ENCODE measurements at places on chromosomes 2 and 18.

GRCh38 chr2:174086708-174087107, 121.5 kb upstream of the SP3 start:
- H3K27ac ChIP-seq = no peak overlapping the region
- H3K4me1 ChIP-seq = no peaks in the 10 kb centered on the region
- H3K36me3 ChIP-seq = no peaks in the 10 kb centered on the region
- no peaks in the 10 kb centered on the region for H3K27me3 ChIP-seq
- H3K4me3 ChIP-seq = no peak overlapping the region
- no peak for DNase-seq

DNA sequence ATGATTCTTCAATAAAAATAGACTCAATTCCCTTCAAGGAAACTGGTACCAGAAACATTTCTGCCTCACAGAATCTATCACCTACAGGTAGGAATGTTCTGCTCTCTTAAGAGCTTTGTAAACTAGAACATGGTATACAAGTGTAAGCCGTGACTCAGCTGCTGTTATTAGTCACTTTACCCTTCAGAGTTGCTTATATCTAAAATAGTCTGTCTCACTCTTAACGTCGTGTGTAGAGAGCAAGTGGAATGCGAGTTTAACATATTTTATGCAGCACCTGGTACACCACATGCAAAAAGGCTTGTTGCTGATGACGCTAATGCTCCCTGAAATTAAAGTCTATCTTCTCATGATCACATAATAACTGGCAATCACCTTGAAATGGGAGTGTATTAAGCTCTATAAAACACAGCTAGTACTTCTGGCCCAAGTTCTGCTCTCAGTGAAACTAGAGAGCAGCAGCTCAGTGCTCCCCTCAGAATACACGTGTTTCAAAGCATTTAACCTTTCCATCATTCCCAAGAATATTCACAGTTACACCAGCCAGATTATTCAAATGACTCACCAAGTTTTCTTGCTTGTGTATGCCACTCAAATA, 420.0 kb downstream of the ZEB2 start:
- no peak for DNase-seq
- no peak overlapping the region for H3K27ac ChIP-seq
- H3K27me3 ChIP-seq = no peaks in the 10 kb centered on the region
- H3K36me3 ChIP-seq = no peaks in the 10 kb centered on the region
- H3K4me1 ChIP-seq = no peaks in the 10 kb centered on the region

DNA sequence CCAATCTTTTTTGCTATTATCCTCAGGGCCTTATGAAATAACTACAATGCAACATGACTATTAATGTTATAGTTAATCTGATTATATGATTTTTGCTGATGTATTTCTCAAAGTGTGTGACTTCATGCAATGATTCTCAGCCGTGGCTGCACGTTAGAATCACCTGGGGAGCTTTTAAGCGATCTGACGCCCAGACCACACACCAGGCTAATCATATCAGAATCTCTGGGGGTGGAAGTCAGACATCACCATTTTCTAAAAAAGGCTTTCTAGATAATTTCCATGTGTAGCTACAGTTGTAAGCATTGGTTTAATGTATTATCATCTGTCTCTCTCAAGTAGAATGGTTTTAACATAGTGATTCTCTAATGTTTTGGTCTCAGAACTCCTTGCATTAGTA, 5.5 kb upstream of the QPCT start:
- H3K4me1 ChIP-seq = no peaks in the 10 kb centered on the region
- no peak for DNase-seq
- H3K4me3 ChIP-seq = no peak overlapping the region
- no peaks in the 10 kb centered on the region for H3K36me3 ChIP-seq
- no peak overlapping the region for H3K27ac ChIP-seq

DNA sequence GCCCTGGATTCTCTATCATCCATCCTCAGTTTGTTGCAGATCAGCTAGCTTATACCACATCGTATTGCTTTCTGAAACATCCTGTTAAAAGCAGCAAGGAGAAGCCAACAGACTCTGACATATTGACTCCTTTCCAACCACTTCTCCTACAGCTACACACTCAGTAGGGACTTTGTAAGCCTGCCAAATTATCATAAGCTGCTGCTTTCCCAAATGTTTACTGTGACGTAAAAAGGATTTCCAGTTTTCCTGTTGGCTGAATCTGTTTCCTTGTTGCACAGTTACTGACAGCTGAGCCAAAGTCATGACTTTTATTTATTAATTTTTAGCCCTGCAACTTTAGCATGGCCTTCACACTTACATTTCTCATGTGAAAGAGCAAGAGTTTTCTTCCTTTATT, 294.3 kb downstream of the KCNJ3 start:
- H3K4me1 ChIP-seq = no peaks in the 10 kb centered on the region
- no peaks in the 10 kb centered on the region for H3K36me3 ChIP-seq
- H3K4me3 ChIP-seq = no peak overlapping the region

- no peak overlapping the region for H3K27ac ChIP-seq
- H3K4me1 ChIP-seq = no peaks in the 10 kb centered on the region
- no peaks in the 10 kb centered on the region for H3K36me3 ChIP-seq
- no peak overlapping the region for H3K4me3 ChIP-seq
- H3K27me3 ChIP-seq = no peaks in the 10 kb centered on the region
Measured at GRCh38 chr2:62114564-62114963, 81.4 kb upstream of the B3GNT2 start.

- H3K36me3 ChIP-seq = no peaks in the 10 kb centered on the region
- H3K4me1 ChIP-seq = peaks cover 9% of the 10 kb centered on the region
- no peak for DNase-seq
- H3K4me3 ChIP-seq = no peak overlapping the region
Measured at GRCh38 chr18:12867441-12868123, 16.5 kb downstream of the PTPN2 start.

DNA sequence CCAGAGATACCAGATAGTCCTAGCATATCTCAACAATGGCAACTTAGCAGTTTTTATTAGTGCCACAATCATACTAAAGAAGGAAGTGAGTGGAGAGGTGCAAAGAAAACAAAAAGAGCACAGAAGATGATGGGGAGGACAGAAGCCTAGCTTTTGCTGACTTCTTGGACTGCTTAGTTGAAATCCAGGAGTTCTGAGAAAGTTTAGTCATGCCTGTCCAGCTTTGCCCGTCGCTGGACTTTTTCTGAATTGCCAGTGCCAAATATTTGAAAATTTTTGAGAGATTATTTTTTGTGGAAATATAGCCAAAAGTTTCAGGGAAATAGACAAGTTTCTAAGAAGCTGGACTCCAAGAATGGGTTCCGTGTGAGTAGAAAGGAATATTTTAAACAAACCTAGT, 558.7 kb upstream of the TNP1 start:
- no peak for DNase-seq
- H3K36me3 ChIP-seq = no peaks in the 10 kb centered on the region
- H3K4me1 ChIP-seq = no peaks in the 10 kb centered on the region
- no peaks in the 10 kb centered on the region for H3K27me3 ChIP-seq
- no peak overlapping the region for H3K4me3 ChIP-seq

GRCh38 chr2:120419073-120419472, 73.1 kb downstream of the INHBB start:
- DNase-seq = no peak
- no peak overlapping the region for H3K27ac ChIP-seq
- H3K27me3 ChIP-seq = peaks cover 27% of the 10 kb centered on the region
- H3K4me1 ChIP-seq = no peaks in the 10 kb centered on the region
- no peaks in the 10 kb centered on the region for H3K36me3 ChIP-seq

GRCh38 chr2:226721541-226721940, 78.1 kb downstream of the IRS1 start:
- no peak overlapping the region for H3K27ac ChIP-seq
- no peaks in the 10 kb centered on the region for H3K4me1 ChIP-seq
- H3K36me3 ChIP-seq = no peaks in the 10 kb centered on the region
- H3K4me3 ChIP-seq = no peak overlapping the region

- no peaks in the 10 kb centered on the region for H3K36me3 ChIP-seq
- H3K4me3 ChIP-seq = no peak overlapping the region
- no peaks in the 10 kb centered on the region for H3K4me1 ChIP-seq
- no peak for DNase-seq
Measured at GRCh38 chr2:238920053-238920452, 72.2 kb downstream of the TWIST2 start.

GRCh38 chr2:153145470-153145978, 333.0 kb downstream of the RPRM start:
- no peak overlapping the region for H3K4me3 ChIP-seq
- no peaks in the 10 kb centered on the region for H3K4me1 ChIP-seq
- H3K27ac ChIP-seq = no peak overlapping the region
- DNase-seq = no peak
- no peaks in the 10 kb centered on the region for H3K27me3 ChIP-seq

GRCh38 chr2:7620255-7620654, 703.0 kb downstream of the RNF144A start:
- no peak overlapping the region for H3K27ac ChIP-seq
- no peak overlapping the region for H3K4me3 ChIP-seq
- peaks cover 2% of the 10 kb centered on the region for H3K4me1 ChIP-seq
- H3K27me3 ChIP-seq = no peaks in the 10 kb centered on the region
- no peak for DNase-seq
- H3K36me3 ChIP-seq = no peaks in the 10 kb centered on the region

GRCh38 chr2:214217136-214217535, 193.7 kb upstream of the VWC2L start:
- H3K27me3 ChIP-seq = no peaks in the 10 kb centered on the region
- no peak overlapping the region for H3K27ac ChIP-seq
- H3K36me3 ChIP-seq = no peaks in the 10 kb centered on the region
- no peaks in the 10 kb centered on the region for H3K4me1 ChIP-seq
- DNase-seq = no peak

GRCh38 chr2:145750612-145751011, 1230.7 kb upstream of the ZEB2 start:
- no peaks in the 10 kb centered on the region for H3K27me3 ChIP-seq
- H3K4me1 ChIP-seq = no peaks in the 10 kb centered on the region
- no peaks in the 10 kb centered on the region for H3K36me3 ChIP-seq
- no peak for DNase-seq
- H3K4me3 ChIP-seq = no peak overlapping the region

- no peak overlapping the region for H3K27ac ChIP-seq
- H3K36me3 ChIP-seq = no peaks in the 10 kb centered on the region
- H3K4me3 ChIP-seq = no peak overlapping the region
- no peaks in the 10 kb centered on the region for H3K27me3 ChIP-seq
- no peaks in the 10 kb centered on the region for H3K4me1 ChIP-seq
- no peak for DNase-seq
Measured at GRCh38 chr2:176902454-176902853, 310.1 kb upstream of the HNRNPA3 start.

DNA sequence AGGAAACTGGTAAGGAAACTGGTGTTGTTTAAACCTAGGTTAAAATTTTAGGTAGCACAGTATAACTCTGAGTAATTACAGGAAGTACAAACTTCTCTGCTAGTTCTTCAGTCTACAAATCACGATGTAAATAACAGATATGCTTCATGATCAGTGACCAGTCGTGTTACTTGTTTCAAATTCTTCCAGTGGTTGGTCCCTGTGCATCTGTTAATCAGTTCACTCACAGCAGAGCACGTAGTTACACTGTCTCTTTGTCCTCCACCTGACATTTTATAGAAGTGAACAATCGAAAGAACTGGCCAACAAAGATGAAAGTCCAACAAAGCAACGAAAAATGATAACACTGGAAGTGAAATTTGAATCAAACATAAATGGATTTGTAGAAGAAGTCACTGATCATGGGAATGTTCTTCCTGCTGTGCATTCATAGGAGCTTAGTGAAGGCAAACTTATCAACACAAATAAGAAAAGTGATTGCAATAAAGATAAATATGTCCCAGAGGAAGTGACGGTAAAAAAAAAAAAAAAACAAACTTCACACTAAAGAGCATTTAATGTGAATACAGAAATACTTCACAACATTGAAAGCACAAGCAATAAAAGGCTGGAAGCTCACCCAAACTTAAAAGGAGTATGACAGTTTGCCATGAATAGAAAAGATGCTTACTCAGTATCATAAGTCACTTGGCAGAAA, 7.0 kb downstream of the EIF2AK2 start:
- no peak for DNase-seq
- H3K27me3 ChIP-seq = no peaks in the 10 kb centered on the region
- H3K4me1 ChIP-seq = peaks cover 3% of the 10 kb centered on the region
- peak overlapping the region; percentile 10 for H3K27ac ChIP-seq
- no peak overlapping the region for H3K4me3 ChIP-seq

DNA sequence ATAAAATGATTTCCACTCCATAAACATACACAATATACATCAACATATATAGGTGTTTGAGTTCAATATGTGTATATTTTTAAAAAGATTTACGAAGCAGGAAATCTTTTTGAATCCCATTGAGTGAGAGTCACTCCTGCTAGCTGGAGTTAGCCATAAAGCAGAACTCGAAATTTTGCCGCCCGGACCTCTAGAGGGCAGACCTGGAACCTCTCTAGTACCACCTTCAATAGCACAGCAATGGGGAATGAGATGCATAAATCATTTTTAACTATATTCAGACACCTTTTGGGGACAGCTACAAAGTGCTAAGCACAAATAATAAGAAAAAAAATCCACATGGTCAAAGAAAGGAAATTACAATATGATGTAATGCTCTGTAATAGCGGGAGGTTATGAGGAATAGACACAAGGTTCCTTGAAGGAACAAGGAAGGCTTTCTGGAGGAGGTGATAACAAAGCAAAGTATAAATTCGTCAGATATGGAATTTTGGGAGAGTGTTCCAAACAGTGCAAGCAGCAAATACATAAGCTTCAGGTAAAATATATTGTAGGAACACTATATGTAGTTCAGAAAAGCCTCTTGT, 533.4 kb downstream of the ERBB4 start:
- DNase-seq = no peak
- H3K36me3 ChIP-seq = no peaks in the 10 kb centered on the region
- no peak overlapping the region for H3K4me3 ChIP-seq

- no peaks in the 10 kb centered on the region for H3K27me3 ChIP-seq
- DNase-seq = no peak
- H3K4me3 ChIP-seq = no peak overlapping the region
- peaks cover 7% of the 10 kb centered on the region for H3K4me1 ChIP-seq
- H3K27ac ChIP-seq = no peak overlapping the region
- H3K36me3 ChIP-seq = no peaks in the 10 kb centered on the region
Measured at GRCh38 chr2:201909348-201909747, 103.0 kb downstream of the CDK15 start.

DNA sequence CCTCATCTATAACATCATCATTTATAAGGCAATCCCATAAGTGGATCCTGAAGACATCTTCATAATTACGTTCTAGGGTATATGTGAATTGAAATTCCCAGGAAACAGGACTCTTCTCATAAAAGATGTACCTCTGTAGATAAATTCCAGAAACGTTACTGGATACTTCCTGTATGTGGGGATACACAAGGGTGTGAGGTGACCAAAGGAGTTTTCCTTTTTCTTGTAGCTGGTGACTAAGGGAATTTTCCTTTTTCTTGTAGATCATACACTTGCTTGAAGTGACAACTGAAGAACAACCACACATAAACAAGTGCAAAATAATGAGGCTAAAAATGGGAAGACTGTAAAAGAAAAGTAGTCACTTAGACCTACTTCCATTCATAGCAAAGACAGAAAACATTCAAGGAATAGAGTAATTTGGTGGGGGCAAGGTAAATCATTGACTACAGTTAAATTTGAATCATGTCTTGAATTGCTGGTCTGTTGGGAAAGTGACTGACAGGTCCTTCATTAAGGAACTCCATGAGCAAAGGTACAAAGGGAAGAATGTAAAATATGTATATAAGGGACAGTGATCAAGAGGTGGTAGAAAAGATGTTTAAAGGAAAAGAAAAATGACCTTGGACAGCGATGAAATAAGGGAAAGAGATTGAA, 53.2 kb upstream of the UBE2E3 start:
- no peaks in the 10 kb centered on the region for H3K36me3 ChIP-seq
- DNase-seq = no peak
- no peaks in the 10 kb centered on the region for H3K27me3 ChIP-seq
- H3K27ac ChIP-seq = no peak overlapping the region
- no peak overlapping the region for H3K4me3 ChIP-seq
- H3K4me1 ChIP-seq = no peaks in the 10 kb centered on the region

GRCh38 chr2:160387558-160388262, 105.9 kb downstream of the RBMS1 start:
- H3K27me3 ChIP-seq = no peaks in the 10 kb centered on the region
- peaks cover 72% of the 10 kb centered on the region for H3K4me1 ChIP-seq
- H3K36me3 ChIP-seq = no peaks in the 10 kb centered on the region
- H3K4me3 ChIP-seq = no peak overlapping the region
- no peak for DNase-seq
